ENCODE measurements at places on chromosomes 11 and 22.
A peak's percentile ranks its signal among the peaks of the same experiment; 100 is the strongest.

- no peak for DNase-seq
Measured at GRCh38 chr11:73262851-73263495, 9.2 kb upstream of the P2RY6 start.

DNA sequence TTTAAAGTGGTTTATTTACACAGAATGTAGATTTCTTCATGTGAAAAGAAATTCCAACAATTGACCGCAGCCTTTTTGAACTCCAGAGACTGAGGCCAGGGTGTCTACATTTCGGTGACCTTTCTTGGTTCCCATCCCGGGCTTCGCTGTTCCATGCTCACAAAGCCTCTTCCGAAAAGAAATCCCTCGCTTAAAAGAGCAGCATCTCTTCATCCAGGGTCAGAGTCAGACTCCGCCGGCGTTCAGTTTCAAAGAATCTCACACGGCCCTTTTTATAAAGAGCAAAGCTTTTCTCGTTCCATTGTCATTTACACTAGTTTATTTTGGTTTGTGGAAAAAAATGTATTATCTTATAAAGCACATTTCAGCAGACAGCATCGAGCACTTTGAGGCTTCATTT lies 530.6 kb upstream of the B3GAT1 start:
- DNase-seq, result no peak

- no peak for DNase-seq
Measured at GRCh38 chr22:29370537-29370936, 17.8 kb downstream of the AP1B1 start.

- DNase-seq, result no peak
Measured at GRCh38 chr11:19868871-19869270, 156.2 kb downstream of the NAV2 start.

DNA sequence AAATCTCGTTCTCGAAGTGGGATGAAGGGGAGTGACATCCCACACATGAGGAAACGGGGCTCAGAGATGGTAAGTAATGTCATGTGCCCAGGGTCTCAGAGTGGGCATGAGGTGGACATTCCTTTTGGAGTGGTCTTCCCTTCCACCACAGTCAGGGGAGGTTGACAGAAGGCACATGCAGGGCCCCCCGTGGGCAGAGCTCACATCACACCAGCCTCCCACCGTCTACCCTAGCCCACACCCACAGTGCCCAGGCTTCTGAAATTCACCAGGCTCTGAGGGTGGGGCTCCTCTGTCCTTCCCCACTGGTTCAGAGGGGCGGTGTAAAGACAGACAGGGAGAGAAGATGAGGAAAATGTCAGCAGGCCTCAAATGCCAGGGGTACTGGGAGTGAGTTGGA lies 41.1 kb upstream of the TIMP3 start:
- no peak for DNase-seq

DNA sequence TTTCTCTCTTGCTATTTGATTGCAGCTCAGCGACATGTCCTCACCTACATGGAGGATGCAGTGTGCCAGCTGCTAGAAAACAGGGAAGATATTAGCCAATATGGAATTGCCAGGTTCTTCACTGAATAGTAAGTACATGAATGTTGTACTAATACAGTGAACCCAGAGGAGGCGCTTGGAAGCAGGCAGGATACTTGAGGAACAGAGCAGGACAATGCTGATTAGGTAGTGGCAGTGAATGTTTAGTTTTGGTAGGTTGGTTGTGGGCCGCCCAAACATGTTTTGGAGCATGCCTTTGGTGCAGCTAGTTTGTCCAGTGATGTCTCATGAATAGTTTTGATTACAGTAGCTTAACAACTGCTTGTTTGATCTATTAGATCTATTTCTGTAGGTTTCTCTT lies 50.6 kb downstream of the CSTPP1 start:
- no peak for DNase-seq

- DNase-seq, result peak; percentile 76
Measured at GRCh38 chr11:62560566-62561103, 13.1 kb downstream of the EEF1G start.

- DNase-seq, result no peak
Measured at GRCh38 chr22:30354644-30355043, 2.0 kb downstream of the SF3A1 start.

DNA sequence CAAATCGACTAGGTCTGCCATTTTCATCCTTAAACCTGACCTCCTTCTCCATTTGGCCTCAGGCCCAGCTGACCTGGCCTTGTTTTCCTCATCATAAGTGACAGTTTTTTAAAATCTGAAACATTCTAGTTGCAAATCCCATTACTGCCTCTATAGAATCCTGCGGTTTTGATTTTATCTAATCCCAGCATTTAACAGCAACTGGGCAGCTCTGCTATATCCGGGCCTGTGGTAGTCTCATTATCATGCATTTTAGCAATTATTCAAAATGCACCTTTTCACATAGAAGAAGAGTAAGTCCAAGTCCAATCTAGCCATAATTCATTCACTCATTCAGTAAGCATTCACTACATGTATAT lies 28.6 kb upstream of the BIRC3 start:
- no peak for DNase-seq

DNA sequence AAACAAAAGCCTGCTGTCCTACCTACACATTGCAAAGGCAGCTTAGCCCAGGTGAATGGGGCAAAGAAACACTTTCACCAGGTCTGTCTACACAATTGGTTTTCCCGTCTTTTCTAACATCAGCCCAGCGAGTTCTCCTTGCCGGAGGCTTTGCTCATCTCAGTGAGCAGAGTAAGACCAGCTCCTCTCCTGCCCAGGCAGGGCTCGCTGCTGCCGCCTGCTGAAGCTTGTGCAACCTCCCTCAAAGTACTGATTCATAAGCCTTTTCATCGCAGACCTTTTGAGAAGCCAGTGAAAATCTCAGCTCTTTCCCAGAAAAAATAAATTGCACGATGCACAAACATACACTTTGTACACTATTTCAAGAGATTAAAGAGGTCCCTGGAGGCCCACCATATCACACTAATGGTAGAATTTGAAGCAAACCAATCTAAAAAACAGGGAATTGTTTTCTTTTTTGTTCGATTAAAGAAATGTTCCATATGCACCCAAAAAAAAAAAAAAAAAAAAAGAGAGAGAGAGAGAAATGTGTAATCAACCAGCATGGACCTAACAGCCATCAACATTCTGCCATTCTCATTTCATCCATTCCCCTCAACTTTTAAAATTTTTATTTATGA lies 328.1 kb upstream of the MPPED2 start:
- no peak for DNase-seq

DNA sequence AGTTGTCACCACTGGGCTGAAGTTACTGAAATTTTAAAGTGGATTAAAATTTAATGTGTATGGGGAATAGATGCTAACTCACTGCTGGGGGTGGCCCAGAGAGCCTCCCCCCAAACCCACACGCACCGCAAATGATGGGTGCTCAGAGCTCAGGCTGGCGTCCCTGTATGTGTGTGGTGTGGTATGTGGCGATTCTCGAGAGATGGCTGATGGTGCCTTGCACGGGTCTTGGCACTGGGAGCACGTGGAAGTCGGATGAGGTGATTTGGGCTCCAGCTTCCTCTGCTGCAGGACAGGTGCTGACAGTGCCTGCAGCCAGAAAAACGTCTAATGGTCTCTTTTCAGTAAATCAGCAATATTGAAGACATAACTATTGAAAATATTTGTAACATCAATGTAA lies 1473.3 kb downstream of the TBC1D22A start:
- DNase-seq, result no peak

- no peak for DNase-seq
Measured at GRCh38 chr11:124610295-124610694, 933 bp upstream of the PANX3 start.

DNA sequence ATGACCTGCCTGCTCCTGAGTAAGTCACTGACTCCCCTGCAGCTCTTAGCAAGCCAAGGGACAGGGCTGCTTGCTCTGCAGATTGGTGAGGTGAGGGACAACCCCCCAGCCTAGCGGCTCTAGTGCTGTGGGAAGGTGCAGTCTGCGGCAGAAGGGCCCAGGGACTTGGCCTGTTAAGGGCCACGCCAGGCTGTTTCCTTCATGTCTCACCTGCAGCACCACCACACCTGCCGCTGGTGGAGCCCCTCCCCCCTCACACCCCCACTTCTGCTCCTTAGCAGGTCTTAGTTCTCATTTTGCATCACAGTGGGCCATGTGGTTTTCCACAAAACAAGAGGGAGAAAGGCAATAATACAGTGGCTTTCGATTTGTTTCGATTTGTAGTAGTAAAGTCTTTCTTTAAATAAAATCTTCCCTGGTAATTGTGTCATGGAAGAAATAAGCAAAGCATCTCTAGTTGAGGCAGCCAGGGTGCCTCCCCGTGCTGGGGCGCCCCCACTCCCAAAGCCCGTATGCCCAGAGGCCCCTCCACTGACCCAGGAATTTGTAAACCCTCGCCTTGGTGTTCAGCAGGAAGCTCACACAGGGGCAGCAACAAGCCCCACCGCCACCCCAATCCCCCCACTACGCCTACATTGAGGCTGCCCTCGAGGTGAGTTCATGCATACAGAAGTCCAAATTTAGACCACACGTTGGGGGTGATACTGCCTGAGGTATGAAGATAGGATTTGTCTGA lies 86.5 kb upstream of the CLDN5 start:
- DNase-seq, result no peak

DNA sequence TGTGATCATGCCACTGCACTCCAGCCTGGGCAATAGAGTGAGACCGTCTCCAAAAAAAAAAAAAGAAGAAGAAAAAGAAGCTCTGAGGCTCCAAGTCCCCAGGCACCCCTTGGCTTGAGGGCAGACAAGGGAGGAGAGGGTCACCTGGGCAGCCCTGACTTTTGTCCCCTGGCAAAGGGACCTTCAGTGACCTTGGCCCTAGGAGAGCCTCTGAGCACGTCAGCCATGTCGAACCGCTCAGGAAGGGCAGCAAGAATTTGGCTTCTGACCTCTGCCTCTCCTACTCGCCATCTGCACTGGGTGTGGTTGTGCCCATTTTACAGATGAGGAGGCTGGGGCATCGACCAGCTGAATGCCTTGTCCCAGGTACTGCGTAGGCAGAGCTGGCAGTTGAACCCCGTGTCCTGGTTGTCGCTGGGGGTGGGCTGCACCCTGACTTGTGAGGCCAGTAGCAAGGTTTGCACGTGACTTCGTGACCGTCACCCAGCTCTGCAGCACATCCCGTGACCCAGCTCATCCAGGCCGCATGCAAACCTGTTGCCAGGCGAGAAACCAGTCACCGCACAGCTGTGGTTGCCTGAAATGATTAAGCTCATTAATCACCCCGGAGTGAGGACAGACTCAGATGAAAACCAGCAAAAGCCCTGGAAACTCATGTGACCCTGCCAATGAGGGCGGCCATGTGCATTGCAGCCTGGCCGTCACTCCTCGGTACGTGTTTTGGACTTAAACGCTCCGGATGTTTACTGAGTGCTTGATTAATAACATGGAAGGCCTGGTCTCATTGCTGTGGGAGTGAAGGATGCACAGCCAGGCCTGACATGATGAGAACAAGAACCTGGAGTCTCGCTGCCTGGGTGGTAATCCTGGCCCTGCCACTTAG lies 47.7 kb upstream of the PPP6R3 start:
- no peak for DNase-seq

DNA sequence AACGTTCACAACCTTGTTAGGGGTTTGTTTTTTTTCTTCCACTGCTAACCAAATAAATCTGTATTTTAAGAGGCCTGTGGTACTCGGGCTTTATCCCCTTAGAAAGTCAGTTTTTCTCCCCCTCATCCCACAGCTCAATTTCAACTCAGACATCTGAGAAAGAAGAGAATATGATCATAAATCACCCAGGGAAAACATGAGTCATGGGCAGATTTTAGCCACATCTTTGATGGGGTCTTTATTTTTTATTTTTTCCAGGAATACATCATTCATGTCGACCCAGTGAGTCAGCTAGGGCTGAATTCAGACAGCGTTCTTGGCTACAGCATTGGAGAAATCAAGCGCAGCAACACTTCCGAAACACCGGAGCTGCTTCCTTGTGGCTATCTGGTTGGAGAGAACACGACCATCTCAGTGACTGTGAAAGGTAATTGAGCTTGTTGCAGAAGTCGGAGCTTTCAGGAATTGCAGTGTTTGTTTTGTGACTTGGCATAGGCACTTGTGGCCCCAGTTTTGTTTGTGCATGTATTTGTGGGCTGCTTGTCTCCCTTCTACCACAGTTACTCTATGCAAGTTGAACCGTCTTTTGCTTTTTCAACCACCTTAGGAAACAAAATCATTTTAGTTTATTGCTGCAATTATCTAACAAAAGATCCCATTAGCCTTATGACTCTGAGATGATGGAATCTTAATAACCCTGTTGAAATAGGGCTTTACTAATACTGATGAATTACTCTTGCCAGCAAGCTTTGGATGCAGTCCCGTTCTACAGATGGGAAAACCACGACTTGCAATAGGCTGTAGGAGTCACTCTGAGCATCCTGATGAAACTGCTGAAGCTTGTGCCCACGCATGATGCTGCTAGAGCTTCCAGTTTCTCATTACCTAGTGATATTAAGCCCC lies 62.7 kb downstream of the DBX1 start:
- no peak for DNase-seq

GRCh38 chr22:50422961-50423815 lies 51.6 kb downstream of the SBF1 start:
- DNase-seq, result no peak
